Stimulated activated CD4-positive, alpha-beta T cell treated with anti-CD3 and anti-CD28 coated beads, TNF-alpha, amount 100 ng/mL, for 4 hours (primary cell): ENCODE measurements at places on chromosomes 16 and 17.

- DNase-seq, result no peak
Measured at GRCh38 chr16:57150682-57151330, 35.0 kb downstream of the PSME3IP1 start.

DNA sequence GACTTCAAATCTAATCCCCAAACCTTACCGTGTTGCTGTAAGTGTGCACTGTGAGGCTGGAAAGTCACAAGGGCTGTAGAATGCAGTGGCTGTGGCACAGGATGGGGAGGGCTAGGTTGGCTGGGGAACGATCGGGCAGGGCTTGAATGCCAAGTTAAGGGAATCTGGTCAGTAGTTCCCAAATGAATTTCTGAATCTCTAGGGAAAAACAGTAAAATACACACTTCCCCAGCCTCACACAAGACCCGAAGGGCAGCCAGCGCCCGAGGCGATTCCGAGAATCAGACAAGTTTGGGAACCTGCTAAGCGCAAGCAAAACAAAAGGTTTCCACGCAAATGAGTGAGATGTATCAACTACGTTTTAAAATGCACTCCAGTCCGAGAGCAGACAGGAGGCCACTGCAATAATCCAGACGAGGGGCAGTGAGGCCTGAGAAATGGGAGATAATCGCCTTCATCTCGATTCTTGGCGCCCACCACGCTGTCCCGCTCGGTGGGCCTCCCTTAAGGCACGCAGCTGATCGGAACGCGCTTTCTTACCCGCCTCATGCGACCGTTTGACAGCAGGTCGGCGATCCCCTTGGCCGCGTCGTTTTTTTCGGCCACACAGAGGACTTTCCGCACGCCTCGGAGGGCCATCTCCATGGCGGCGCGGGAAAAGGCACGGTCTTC lies 599 bp downstream of the TOP3A start:
- no peak for DNase-seq

DNA sequence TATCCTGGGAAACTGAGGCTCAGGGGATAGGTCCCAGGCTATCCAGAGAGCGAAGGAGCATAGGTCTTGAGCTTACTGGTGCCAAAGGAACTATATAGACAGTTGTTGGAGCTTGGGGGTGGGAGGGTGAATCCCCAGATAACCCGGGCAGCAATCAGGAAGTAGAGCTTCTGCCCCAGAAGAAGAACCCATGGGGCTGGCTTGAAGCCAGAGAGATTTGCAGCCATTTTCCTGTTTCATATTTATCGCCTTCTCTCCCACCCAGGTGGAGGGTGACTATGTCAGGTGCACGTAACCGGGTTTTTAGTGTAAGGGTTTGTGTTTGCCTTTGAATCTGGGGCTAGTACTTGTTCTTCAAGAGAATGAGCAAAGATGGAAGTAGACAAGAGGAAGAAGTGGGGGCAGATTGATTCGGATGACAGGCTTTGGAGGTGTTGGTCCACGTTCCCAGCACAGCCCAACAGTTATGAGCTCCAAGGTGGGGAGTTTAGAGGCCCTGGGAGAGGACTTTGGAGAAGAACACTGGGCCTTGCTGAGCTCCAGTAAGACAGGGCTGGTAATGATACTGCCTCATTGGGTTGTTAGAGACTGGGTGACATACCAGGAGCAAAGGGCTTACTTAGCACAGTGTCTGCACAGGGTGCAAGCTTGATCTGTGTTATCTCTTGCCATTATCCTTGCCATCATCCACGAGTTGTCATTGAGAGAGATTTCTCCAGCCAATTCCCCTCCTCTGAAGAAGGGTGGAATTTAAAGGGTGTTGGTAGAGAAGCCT lies 145.6 kb downstream of the CCDC182 start:
- DNase-seq, result no peak

DNA sequence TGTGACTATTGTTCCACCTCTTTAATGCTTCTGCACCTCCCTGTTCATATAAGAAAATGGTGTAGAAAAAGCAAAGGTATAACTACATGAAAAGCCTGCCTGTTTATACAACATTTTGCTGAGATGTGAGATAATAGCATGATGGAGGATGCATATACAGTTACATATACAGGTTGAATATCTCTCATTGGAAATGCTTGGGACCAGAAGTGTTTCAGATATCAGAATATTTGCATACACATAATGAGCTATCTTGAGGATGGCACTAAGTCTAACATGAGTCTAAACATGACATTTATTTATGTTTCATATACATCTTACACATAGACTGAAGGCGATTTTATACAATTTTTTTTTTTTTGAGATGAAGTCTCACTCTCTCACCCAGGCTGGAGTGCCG lies 5.7 kb upstream of the WSB1 start:
- no peak for DNase-seq

GRCh38 chr16:11407047-11407982 lies 62.1 kb downstream of the RMI2 start:
- peak; percentile 40 for DNase-seq

DNA sequence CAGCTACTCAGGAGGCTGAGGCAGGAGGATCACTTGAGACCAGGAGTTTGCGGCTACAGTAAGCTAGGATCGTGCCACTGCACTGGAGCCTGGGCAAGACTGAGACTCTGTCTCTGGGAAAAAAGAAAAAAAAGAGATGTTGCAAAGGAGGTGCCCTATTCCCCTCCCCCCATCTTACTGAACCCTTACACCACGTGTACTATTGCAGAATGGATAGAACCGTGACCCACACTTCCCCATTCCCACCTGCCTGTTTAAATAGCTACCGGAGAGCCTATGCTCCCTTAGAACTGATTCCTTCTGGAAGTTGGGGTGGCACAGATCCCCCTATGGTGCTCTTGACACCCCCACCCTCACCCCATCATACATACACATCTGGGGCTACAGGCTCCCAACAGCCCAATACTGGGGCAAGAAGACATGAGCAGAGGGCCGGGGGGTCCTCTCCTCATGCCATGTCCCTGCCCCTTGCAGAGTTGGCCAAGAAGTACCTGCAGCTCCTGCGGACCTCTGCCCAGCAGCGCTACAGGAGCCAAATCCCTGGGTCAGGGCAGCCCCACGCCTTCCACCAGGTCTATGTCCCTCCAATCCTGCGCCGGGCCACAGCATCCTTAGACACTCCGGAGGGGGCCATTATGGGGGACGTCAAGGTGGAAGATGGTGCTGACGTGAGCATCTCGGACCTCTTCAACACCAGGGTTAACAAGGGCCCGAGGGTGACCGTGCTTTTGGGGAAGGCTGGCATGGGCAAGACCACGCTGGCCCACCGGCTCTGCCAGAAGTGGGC lies 35.7 kb downstream of the NLRC5 start:
- no peak for DNase-seq

- no peak for DNase-seq
Measured at GRCh38 chr16:83771306-83771942, 36.4 kb upstream of the HSBP1 start.

DNA sequence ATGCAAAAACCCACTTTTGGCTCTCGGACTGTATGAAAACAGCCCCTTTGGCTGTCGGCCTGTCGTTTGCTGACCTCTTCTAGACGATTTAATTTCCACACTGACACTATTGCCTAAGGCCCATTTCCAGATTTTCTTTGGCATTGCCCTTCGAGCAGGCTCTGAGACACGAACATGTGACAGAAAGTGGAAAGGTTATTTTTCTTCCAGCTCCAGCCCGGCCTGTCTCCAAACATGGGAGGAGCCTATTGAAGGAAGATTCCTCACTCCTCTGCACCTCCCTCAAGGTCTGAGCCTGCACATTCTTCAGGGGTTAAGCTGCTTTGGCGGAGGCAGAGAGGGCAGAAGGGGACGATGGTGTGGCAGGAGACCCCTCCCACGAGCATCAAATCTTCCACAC lies 85.9 kb upstream of the FOXF1 start:
- DNase-seq, result no peak

- no peak for DNase-seq
Measured at GRCh38 chr16:16871196-16871595, 492.3 kb downstream of the NPIPA7 start.

DNA sequence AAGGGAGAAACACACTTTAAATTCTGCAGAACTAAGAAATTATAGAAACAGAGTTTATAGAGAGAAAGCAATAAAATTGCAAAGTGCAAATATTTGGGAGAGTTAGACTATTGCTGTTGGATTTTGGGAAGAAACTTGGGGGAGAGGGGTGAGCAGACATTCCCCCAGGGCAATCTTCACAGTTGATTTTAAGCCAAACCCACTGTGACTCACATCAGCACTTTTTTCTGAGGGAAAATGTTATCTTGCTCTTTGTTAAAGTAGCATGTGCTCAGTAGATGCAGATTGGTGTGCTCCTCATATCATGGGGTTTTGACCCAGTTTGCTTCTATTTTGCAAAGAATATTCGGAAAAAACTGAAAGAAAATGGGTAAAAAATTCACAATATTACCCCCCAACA lies 367.6 kb downstream of the CDH11 start:
- no peak for DNase-seq

DNA sequence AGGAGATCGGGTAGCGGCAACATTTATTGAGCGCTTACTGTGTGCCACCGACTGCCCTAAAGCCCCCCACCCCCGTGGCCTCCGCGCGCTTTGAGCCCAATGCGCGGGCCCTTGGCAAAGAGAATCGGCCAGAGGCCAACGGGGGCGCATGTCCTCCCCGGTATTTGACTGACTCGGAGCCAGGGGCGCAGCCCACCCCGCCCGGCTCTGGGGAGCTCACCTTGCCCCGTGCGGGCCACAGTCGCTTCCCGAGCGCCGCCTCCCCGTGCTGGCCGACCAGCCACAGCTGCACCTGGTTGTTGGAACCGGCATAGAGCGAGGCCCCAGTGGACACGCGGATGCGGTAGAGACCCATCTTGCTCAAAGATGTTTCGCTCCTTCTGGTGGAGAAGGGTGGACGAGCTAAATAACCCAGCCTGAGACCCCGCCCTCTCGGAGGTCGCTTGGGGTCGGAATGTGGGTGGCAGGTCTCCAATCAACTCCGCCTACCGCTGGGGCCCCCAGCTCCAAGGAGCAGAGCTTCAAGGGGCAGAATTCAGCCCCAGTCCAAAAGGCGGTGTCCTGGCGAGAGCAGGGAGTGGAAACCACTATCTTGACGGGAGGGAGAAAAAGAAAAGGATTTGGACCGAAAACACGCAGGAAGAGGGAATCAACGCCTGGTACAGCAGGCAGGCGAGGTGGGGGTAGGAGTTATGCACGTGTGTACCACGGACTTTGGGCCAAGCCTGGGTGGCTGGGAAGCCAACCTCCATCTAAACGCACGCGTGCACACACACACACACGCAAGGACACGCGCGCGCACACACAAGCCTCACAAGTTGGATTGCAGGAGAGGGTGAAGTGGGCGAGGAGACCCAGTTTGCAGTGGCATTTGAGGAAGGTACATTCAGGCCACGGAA lies at the start of gene ALOX15:
Gene ALOX15, minus strand, starts transcription at position 382 of the 899 bp plus-strand sequence. Its CDS starts 27 bp downstream, at position 355.
- DNase-seq, result no peak

DNA sequence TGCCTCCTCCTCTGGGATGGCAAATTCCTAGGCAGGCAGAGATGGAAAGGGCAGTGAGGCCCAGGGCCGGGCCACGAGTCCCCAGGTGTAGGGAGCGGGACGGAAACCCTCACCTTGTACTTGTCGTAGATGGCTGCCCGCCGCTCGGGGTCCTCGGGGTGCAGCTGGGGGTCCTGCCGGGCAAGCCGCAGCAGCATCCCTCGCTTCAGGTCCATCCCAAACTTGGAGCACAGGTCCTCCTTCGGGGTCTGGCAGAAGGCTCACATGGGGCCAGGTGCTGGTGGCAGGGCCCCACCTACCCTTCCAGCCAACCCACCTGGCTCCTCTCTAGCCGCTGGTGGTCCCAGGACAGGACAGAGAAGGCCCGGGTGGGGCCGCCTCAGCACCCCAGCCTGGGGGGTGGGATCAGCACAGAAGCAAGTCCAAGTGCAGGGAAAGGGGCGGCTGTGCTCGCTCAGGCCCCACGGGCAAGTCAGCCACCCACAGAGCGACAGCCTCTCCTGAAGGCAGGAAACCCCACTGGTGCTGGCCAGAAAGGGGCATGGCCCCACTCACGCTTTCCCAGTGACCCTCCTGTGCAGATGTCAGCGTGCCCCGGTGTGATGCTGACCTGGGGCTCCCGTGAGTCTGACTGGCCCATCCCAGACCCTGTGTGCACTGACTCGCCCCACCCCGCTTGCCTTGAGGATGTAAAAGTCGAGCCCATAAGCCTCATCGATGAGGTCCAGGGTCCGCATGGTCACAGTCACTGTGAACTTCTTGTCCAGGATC lies 1.8 kb downstream of the MRPL28 start:
- no peak for DNase-seq

DNA sequence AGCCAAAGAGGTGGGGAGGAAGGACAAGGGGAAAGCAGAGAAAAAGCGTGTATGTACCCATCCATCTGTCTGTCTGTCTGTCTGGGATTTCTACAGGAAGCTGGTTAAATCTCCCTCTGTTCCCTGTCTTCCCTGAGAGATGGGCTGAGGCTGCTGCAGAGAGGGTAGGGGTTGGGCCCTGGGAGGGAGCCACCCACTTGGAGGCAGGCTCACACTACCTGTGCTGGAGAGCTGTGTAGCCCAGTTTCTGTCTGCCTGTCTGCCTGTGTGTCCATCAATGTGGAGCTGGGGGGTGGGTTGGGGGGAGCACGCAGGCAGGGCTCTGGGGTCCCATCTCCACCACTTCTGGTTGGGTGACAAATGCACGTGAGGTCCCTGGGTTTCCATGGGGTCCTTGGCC lies 18.6 kb upstream of the C17orf113 start:
- no peak for DNase-seq

DNA sequence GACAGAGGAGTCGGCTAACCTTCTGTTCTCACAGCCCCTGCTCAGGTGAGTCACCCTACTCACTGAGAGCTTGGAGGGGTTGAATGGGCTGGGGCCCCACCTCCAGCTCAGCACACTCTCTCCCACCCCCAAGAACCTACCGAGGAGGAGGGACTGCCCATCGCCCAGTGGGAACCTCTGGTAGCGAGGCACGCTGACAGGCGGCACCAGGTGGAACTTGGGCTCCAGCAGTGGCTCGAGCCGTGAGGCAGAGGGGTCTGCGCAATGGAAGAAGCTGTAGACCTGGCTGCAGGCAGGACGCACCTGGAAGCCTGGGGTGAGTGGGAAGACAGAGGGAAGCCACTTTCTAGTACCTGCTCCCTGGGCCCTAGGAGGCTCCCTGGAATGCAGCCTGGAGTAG lies 28.3 kb downstream of the PIMREG start:
- DNase-seq, result no peak

- peak; percentile 57 for DNase-seq
Measured at GRCh38 chr17:57442914-57443571, 186.7 kb downstream of the MSI2 start.

DNA sequence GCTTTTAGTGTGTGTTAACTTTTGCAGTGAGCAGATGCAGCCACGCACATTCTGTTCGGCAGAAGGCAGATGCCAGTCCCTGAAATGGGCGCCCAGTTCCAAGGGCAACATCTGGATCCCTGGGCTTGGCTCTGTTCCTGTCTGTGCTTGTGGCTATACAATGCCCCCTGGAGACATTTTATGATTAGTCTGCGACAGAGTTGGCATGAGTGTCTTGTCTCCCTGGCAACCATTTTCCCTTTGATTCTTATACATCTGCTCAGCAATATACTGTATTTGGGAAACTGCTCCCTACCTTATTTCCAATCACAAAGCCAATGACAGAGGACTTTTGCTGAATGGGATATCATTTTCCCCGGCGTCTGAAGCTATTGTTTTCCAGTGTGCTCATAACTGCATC lies 1629.5 kb upstream of the GOT2 start:
- DNase-seq, result no peak

- no peak for DNase-seq
Measured at GRCh38 chr17:77472468-77473310, 331.9 kb downstream of the SEC14L1 start.
